ENCODE measurements at places on chromosomes 6 and 20. TPM values are rescaled to one million over a fixed set of nuclear protein-coding genes. Genes with fewer than 3 reads are reported as not detected.

The ADAM33 gene
- not detected for total RNA-seq

GRCh38 chr6:139146317-139146726, 11.4 kb downstream of the HECA start:
- DNase-seq = no peak

DNA sequence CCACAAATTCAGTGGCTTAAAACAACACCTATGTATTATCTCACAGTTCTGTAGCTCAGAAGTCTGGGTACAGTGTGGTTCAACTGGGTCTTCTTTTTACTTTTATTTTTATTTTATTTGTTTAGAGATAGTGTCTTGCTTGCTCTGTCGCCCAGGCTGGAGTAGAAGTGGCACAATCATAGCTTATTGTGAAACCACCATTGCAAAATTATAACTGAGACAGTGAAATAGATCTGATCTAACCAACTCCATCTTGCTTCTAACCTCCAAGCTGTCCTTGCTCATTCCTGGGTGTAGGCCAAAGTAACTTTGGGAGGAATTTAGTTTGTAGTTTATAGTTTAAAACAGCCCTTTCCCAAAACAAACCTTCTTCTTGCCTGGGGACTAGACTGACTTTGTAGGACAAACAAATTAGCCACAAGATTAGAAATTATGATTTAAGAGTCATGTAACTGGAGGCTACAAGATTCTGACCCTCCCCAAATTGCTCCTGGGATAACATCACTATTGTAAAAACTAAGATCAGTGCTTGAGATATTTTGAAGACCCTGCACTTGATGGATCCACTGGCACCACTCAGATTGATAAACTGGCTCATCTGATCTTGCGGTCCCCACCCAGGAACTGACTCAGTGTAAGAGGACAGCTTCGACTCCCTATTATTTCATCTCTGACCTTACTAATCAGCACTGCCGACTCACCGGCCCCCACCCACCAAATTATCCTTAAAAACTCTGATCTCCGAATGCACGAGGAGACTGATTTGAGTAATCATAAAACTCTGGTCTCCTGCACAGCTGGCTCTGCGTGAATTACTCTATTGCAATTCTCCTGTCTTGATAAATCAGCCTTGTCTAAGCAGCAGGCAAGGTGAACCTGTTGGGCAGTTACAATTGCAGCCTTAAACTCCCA, 193.4 kb upstream of the CDYL start:
- DNase-seq = no peak

The FKBP1C gene
- total RNA-seq = 0.66 TPM

DNA sequence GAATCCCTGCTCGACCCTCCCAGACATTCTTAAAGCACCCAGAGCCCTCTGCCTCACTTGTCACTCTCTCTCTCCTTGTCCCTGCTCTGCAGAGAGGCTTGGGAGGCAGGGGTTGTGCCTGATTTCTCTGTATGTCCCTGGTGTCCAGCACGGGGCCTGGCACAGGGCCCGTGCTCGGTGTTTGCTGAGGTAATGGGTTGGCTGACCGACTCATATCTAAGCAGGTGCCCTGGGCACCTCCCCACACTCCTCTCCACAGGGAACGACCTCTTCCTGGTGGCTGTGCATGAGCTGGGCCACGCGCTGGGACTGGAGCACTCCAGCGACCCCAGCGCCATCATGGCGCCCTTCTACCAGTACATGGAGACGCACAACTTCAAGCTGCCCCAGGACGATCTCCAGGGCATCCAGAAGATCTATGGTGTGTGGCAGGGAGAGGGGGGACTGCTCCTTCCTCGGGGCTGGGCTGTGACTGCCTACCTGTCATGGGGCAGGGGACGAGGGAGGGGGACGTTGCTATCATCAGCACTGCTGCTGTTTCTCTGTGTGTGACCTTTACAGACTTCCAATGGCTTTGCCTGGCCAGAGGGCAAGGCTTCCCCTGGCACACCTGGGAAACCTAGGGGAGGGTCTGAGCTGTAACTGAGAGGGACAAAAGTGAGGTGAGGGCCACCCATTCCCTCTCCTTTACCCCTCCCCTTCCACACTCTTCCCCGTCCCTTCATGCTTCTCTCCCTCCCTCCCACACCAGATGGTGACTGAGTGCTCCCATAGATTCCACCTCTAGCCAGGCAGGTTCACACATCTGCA, 14.2 kb downstream of the MMP24OS start:
- DNase-seq = no peak

The ANKRD66 gene
- not detected for total RNA-seq

The REM1 gene
- total RNA-seq = not detected

GRCh38 chr6:3329393-3330051, 70.8 kb downstream of the PSMG4 start:
- DNase-seq = no peak

The AIF1 gene
- total RNA-seq = 7.6 TPM

The OR2B6 gene
- not detected for total RNA-seq

The MUCL3 gene
- not detected for total RNA-seq

The ADTRP gene
- total RNA-seq = 23.9 TPM

GRCh38 chr6:34383161-34383631, 9.3 kb downstream of the NUDT3 start:
- DNase-seq = no peak

GRCh38 chr6:79440598-79440997, 96.6 kb downstream of the LCA5 start:
- no peak for DNase-seq

DNA sequence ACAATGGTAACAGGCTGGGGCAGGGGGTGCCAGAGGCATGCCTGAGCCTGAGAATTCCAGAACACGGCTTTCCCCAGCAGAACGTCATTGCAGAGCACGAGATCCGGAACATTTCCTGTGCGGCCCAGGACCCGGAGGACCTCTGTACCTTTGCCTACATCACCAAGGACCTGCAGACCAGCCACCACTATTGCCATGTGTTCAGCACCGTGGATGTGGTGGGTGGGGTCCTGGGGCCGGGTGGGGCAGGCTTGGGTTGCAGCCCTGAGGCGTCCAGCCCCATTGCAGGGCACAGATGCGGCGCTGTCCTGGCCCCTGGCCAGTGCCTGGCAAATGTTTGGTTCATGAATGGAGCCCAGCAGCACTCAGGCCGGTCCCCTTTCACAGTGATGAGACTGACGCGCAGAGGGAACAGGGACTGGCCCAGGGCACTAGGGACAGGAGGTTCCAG, 57.1 kb downstream of the TCP11 start:
- DNase-seq = no peak

- DNase-seq = no peak
These were observed 671 bp downstream of the CDH4 start for GRCh38 chr20:61252601-61253263.

The PACSIN1 gene
- 0.86 TPM for total RNA-seq

DNA sequence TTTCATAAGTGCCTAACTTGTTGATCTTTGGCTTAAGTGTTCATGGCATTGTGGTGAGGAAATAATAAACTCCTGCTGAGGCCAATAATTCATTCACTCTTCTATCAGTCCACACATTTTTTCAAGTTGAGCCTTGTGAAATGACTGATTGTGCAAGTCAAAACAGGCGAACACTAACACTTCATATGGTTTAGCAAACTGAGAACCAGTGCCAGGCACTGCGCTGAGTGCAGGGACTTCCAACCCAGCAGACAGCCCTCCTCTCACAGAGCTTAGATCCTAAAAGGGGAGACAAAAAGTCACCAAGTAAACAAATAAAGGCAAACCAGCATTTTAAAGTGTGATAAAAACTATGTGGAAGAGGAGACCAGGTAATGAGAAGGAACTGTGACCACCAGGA, 435.0 kb downstream of the PTPRT start:
- DNase-seq = no peak

DNA sequence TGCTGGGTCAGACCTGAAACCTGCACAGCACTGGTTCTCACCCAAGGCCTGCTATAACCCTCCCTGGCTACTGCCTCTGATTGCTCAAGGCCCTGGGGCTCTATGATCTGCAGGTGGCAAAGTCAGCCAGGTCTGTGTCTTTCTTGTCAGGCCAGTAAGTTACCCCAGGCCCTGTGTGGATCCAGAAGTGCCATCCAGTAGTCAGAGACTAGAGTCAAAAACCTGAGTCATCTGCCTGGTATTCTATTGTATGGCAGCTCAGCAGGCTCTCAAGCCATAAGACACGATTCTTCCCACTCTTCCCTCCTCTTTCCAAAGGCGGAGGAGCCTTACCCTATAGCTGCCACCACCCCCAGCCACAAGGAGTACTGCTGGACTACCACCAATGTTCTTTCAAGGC, 593.0 kb downstream of the FRK start:
- no peak for DNase-seq

- no peak for DNase-seq
These were observed 40.2 kb upstream of the GMPR start for GRCh38 chr6:16198061-16198705.

The SAPCD1 gene
- total RNA-seq = 3.1 TPM

DNA sequence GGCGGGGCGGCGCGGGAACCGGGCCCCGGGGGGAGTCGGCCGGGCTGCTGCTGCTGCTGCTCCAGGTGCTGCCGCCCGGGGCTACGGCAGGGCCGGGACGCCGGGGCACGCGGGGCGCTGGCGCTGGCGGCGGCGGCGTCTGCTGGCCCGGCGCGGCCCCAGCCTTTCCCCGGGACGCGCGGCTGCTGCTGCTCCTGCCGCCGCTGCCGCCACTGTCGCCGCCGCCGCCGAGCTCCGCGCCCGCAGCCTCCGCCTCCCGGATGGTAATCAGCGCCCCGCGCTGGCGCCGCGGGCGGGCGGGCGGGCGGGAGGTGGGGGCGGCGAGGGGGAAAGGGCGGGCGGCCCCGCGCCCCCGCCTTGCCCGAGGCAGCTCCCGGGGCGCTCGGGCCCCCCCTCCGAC, 306 bp downstream of the EBF4 start:
- DNase-seq = no peak

- DNase-seq = no peak
These were observed 75.1 kb downstream of the COL12A1 start for GRCh38 chr6:75130784-75131183.

The TMEM217 gene
- total RNA-seq = 1.3 TPM

GRCh38 chr6:7621761-7622160, 31.8 kb downstream of the SNRNP48 start:
- DNase-seq = no peak

- DNase-seq = no peak
These were observed 2.6 kb downstream of the SPACA1 start for GRCh38 chr6:88050140-88050818.

DNA sequence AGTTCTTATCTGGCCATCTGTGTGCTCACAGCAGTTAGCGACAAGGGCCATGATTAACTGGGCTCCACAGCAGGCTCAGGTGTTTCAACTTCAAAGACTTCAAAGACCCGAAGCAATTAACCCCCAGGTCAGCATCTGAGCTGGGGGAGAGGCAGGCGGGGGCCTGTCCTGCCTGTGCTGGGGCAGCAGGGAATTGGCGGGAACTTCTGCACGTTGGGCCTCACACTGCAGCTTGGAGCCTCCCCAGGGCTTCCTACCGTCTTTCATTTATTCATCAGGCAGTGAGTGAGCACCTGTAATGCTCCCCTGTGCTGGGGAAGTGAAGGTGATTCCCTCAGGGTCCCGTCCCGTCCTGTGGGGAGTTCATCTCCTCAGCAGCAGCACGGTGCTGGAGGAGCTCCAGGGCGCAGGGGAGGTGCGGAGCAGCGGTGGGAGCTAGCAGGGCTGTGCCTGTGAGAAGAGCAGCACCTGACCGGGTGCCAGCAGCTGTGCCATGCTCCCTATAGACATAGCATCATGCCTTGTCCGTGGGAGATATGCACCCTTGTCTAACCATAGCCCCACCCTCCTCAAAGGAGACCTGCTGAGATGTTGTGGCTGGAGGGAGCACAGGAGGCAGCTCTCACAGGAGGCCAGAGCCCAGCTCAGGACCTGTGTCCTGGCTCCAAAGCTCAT, 51.8 kb upstream of the FRMD1 start:
- no peak for DNase-seq

GRCh38 chr6:141878686-141879085, 254.0 kb upstream of the GJE1 start:
- no peak for DNase-seq

The CST4 gene
- not detected for total RNA-seq

DNA sequence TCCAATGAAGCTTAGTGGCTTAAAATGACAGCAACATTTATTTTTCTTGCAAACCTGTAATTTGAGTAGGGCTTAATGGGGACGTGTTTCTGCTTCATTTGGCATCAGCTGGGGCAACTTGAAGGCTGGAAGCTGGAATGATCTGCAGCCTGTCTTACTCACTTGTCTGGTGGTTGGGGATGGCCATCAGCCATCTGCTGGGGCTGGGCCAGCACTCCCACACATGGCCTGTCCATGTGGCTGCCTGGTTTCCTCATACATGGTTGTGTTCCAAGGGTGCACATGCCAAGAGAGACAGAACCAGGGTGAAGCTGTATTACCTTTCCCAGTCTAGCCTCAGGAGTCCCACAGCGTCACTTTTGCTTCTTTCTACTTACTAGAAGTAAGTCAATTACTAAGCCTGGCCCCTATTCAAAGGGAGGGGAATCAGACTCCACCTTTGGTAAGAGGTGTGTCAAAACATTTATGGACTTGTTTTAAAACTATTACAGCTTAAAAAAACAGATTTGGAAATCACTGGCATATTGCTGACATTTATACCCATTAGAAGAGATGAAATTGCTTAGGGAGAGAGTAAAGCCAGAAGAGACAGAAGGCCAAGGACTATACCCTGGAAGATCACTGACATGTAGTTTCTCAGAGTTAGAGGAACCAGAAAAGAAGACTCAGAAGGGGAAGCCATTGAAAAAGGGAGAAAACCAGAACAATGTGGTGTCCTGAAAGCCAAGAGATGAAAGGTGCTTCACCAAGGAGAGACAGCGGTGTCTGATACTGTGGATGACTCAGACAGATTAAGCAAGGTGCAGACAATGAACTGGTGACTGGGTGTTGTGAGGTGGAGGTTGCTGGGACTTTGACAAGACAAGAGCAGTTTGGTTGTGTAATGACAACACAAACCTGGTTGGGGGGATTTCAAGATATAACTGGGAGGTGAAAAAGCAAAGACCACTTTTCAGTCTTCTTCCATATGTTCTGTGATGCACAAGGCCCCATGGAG, 345.2 kb downstream of the GJA1 start:
- no peak for DNase-seq

DNA sequence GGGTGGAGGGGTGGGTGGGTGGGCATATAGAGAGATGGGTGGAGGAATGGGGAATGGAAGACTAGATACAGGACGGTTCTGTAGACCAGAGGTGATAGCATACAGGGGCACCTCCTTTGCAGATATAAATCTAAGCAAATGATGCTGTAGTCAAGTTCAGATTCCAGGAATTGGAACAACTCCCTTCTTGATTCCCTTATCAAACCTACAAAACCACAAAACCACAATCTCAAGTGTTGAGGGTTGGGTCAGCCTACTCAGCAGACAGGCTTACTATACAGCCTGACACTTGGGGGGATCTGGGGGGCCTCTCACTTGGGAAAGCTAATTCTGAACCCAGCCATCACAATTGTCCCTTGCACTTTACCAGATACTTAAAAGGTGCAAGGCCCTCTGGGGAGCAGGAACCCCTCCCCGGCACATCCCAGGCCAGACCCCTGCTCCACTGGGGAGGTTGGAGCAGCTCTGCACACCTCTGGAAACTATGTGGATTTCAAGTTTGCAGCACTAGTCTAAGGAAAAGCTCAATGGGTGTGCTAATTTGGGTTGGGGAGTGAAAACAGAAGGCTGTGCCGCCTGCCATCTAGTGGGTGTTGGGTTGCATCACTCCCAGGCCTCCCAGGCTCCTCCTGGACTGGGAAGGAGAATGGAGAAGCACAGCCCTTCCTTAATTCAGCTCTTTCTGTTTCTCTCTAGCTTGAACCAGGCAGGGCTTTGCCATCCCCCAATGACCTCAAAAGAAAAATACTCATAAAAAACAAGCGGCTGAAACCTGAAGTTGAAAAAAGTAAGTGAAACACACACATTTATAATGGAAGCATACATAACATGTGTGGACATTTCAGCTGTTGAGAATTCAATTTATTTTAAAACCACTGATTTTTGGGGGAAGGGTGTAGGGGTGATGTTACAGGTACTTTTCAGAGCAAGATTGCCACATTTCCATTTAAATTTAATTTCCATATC, 121.2 kb upstream of the LAMP5 start:
- no peak for DNase-seq
